ENCODE measurements at places on chromosomes 11 and 22.

DNA sequence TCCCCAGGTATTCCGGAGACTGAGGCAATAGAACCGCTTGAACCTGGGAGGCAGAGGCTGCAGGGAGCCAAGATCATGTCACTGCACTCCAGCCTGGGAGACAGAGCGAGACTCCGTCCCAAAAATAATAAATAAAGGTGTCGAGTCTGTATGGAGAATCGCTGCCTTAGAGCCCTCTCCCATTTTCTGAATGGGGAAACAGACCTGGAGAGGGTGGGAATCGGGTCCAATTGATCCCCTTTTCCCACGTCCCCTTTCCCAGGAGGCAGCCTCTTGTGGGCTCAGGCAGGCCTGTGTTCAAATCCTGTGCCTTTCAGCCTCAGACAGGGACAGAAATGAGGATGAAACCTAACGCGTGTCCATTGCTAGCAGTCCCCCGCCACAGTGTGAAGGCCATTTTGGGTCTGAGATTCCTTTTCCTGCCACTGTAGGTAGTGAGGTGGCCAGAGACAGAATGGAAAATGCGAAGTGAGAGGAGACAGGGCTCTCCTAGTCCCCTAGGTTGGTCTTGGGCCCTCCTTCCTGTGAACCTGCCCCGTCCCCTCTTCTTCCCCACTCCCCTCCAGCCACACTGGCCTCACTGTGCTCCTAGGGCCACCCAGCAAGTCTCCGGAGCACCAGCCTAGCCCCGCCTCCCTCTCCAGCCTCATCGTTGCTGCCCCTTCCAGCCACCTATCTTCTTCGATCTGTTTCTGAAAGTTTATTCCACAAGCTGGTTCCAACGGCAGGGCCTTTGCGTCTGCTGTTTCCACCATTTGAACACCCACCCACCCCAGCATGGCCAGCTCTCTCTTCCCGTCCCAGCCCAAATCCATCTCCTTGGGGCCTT, 2.7 kb upstream of the POLDIP3 start:
- DNase-seq: no peak

DNA sequence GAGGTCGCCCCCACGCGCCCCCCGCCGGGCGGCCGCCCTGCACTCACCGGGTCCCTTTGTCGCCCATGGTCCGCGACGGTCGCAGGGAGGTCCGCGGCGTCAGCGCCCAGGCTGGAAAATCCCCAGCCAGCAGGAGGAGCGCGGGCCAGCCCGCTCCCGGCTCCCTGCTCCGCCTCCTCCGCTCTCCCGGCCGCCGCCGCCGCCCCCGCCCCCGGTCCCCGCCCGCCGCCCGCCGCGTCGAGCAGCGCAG, at the start of gene ARRB1:
TSS of gene ARRB1 (minus strand) at position 121 of the 250 bp plus-strand sequence. CDS start at position 67, 54 bp downstream.
- no peak for DNase-seq

- no peak for DNase-seq
Measured at GRCh38 chr11:80031014-80031600, 590.3 kb upstream of the TENM4 start.

DNA sequence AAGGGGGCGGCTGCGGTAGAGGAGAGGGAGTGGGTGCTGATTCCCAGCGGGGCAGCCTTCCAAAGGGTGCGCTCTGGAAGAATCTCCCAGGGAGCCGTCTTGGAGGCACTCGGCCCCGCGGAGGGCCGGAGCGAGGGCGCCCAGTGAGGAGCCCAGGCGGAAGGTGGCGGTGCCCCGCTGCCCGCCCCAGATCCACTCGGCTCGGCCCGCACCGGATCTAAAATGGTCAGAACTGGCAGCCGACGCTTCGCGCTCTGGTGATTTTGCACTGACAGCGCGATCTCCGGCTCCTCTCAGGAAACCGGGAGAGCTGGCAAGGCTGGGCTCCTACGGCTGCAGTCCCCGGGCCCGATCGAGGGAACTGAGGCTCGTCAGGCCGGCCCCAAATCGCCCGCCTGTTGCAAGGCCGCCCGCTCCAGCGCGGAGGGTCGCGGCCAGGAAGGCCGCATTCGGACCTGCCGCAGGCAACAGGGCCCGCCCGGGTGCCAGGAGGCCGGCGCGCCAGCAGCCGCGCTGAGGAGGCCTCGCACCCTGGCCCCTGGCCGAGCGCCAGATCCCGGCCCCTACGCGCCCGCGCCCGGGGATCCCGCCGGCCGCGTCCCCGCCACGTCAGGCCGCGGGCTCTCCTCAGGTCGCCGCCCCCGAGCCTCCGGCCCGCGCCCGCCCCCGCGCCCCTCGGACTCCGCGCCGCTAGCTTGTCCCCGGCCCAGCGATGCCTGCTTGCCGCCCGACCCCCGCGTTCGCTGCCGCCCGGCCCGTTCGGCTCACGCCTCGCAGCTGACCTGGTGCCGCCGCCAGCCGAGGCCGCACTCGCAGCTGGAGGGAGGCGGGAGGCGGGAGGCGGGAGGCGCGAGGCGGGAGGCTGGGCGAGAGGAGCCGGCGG, at the start of gene KLHL22:
TSS of gene KLHL22 (minus strand) at position 818 of the 883 bp plus-strand sequence. CDS start 6,584 bp downstream, outside the sequence.
- peak; percentile 65 for DNase-seq

GRCh38 chr11:119797736-119798135, 68.7 kb upstream of the NECTIN1 start:
- no peak for DNase-seq

- no peak for DNase-seq
Measured at GRCh38 chr11:82321206-82321605, 412.5 kb downstream of the FAM181B start.

- DNase-seq: no peak
Measured at GRCh38 chr11:74403607-74404321, 5.5 kb upstream of the PGM2L1 start.

DNA sequence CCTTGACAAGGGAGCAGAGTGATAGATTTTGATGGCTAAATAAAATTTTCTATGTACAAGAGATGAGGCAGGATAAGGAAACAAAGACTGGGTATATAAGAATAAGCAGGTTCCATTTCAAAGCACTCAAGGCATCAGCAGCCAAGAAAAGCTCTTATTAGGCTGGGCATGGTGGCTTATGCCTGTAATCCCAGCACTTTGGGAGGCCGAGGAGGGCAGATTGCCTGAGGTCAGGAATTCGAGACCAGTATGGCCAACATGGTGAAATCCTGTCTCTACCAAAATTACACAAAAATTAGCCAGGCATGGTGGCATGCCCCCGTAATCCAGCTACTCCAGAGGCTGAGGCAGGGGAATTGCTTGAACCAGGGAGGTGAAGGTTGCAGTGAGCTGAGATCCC, 563.4 kb upstream of the CCDC179 start:
- no peak for DNase-seq

DNA sequence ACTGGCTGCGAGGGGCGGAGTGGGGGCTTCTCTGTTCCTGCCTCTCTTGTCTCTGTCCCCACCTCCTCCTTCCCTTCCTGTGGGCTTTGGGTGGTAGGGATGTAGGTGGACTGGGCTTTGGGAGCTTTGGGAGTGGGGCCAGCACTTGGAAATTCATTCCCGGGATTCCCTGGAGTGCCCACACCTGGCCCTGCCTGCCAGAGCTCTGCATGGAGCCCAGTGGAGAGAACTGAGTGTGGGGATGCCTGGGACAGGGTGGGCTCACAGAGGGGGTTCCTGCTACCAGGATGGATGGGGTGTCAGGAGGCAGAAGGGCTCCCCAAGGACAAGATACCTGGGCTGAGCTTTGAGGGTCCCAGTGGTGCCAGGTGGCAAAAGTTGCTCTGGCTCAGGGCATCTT, 22.3 kb downstream of the CSF2RB start:
- no peak for DNase-seq

DNA sequence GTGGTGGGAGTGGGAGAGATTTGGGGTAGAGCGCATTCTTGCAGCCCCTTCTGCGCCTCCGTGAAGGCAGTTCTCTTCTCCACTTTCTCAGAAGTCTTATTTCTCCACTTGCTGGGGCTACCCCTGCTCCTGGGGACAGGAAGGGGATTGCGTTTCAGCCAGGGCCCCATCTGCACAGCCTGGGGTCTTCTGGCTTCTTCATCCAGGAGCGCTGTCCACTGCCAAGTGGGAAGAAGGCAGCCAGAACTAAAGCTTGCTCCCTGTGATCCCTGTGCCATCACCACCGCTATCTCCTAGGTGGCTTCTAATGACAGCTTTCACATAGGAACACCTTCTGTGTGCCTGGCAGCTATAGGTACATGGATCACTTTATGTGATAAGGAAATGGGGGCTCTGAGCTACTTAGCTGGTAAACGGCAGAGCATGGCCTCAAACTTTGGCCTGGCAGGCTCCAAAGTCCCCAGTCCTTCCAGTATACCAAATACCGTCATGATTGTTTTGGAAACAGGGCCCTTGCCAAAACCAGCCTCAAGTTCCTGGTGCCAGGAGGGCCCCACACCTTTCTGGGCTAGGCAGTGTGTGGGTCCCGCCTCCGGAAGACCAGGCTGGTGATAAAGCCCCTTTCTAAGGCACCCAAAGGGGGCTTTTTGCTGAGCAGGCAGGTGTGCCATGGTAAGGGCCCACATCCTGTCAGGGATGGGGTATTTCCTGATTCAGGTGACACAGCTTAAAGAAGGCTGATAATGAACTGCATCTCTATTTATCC, 60.4 kb upstream of the PAX6 start:
- no peak for DNase-seq

GRCh38 chr11:121318848-121319834, 26.6 kb downstream of the SC5D start:
- DNase-seq: peak; percentile 25

GRCh38 chr11:44748606-44749005, 21.8 kb downstream of the TSPAN18 start:
- no peak for DNase-seq

GRCh38 chr11:93166862-93167261, 30.9 kb downstream of the SLC36A4 start:
- no peak for DNase-seq

DNA sequence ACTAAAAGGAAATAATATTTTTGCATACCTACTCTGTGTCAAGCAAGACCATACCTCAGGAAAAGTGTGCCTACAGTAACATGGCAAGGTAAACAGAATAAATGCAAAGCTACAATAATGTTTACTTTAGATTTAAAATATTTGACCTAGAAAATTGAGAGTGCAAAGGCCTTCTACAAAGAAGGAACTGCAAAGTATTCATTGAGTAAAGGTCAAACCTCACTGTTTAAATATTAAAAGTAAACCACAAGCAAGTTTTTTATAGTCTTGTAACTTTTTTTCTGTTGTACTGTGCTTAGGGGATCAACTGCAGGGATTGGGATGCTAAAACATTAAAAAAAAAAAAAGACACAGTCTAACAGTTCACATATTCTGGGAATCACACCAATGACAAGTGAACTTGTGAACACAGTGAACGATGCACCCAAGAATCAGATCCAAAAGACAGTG, 48.8 kb downstream of the CWF19L2 start:
- DNase-seq: no peak

- no peak for DNase-seq
Measured at GRCh38 chr22:49670456-49671330, 157.0 kb downstream of the BRD1 start.

DNA sequence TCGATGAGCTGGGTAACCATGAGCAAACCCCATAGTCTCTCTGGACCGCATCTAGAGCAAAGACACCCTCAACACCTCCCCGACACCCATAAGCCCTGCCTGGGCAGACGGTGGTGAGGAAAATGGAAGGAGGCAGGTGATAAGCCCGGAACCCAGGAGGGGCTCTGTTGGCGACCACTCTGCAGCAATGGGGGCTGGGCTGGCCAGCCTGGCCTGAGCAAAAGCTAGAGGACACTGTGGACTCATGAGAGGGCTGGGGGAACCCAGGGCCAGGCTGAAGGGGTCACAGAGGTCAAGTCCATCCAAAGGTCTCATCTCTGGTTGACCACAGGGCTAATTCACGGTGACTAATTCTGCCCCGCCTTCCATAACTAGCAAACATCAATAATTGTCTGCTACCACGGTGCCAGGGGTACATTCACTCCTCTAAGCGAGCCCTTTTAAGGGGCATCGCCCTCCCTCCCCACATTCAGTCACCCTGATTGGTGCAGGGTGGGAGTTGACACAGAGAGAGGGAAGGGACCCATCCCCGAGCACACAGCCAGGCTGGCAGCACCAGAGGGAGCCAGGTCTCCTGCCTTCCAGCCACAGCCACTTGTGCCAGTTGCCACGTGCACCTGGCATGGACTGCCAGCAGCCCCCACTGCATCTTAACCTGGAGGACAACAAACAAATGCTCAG, 4.0 kb downstream of the PYGM start:
- no peak for DNase-seq

GRCh38 chr11:19316434-19316833, 75.7 kb upstream of the E2F8 start:
- no peak for DNase-seq

DNA sequence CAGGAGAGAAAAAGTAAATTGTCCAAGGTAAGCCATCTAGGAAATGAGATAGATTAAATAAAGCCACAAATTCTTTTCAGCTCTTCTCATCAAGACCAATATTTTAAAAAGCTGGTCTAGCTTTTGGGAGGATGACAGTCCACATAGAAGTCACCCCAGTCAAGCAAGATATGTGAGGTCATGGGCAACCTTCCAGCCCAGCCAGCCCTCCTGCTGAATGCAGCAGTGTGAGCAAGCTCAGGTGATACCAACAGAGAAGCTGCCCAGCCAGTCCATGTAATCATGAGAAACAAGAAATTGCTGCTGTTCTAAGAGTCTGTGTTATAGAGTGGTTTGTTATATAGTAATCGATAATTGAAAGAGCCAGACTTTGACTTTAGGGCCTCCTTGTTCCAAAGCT, 28.7 kb downstream of the KCNE3 start:
- no peak for DNase-seq

GRCh38 chr11:88604260-88604659, 266.7 kb upstream of the CTSC start:
- DNase-seq: no peak

DNA sequence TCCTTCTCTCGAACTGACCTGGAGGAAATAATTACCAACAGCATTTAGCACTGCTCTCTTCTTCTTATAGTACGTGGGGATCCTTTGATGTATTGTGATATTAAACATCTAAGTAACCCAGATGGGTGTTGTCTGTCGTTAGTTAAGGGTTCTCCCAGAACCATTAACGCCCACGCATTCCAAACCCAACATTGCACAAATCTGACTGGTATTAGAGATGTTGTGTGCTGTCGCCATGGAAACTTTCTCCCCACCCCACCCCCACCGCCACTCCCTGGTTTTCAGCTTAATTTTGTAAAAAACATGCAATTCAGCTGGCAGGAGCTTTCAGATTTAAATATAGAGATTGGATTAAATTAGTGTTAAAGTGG, 1495.2 kb downstream of the TBC1D22A start:
- DNase-seq: no peak

DNA sequence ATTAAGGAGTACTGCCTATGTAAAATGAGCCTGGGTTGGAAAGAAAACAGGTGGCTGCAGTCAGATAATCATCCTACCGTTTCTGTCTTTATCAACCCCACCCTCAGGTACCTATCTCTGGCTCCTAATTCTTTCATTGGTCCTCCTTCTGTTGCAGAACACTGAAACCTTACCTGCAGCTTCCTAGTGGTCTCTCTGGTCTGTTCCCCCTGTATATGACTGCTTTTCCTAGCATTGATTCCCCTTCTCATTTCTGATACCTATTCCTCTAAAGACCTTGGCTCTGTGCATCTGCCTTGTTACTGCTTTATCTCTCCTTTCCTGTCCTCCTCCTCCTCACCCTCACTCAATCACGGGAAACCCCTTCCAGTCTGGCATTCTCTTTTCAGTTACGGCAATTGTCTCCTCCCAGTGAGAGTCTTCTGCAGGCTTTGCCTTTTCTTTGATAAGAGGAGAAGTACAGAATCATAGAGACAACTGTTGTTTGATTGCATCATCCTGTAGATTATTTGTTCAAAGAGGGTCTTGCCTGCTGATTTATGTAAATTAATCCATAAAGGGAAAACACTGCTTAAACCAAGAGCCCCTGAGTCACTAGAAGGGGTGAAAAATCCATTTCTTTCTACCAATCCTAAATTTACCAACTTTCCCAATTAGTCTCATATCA, 301.2 kb downstream of the AASDHPPT start:
- no peak for DNase-seq

GRCh38 chr11:79396001-79396400, 44.8 kb downstream of the TENM4 start:
- DNase-seq: no peak

- DNase-seq: no peak
Measured at GRCh38 chr11:28756977-28757376, 648.8 kb downstream of the METTL15 start.

Measured in NCI-H1092 (cell line).